ENCODE measurements at places on chromosomes 7 and 10.

DNA sequence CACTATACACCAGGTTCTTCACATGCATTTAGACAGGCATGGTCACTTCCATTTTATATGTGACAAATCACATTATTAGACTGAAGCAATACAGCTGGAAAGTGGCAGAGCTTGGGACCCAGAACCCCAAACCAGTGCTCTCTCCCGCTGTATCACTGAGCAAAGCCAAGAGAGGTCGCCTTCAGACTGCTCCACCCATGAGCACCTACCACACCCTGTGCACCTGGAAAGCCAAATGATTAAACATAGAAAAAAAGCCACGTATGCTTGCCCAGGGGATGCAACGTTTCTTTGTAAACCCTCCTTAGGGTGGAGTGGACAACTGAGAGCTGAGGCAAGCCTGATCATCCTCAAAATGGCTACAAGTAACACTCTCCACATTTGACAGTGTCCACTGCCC lies 72.5 kb downstream of the CCDC6 start:
- no peak for DNase-seq

DNA sequence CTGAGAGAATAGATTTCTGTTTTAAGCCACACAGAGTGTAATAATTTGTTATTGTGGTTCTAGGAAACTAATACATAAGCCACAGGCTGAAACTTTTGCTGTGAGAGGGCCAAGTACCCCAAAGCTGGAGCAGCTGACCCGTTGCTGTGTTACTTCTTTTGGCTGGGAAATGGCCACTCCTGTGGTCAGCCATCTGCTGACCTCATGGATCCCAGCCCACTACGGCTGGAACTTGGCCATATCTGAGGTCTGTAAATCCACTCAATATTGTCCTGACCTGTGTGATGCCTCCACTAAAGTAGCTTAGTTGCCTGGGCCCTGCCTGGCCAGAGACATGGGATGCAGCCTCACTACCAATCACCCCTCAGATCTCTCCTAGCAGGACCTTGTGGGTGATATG lies 17.4 kb upstream of the LOXL4 start:
- no peak for DNase-seq

- DNase-seq: no peak
Observed at GRCh38 chr10:118983263-118983662, 46.3 kb upstream of the NANOS1 start.

GRCh38 chr7:13920053-13920697 lies 69.3 kb downstream of the ETV1 start:
- DNase-seq: no peak

DNA sequence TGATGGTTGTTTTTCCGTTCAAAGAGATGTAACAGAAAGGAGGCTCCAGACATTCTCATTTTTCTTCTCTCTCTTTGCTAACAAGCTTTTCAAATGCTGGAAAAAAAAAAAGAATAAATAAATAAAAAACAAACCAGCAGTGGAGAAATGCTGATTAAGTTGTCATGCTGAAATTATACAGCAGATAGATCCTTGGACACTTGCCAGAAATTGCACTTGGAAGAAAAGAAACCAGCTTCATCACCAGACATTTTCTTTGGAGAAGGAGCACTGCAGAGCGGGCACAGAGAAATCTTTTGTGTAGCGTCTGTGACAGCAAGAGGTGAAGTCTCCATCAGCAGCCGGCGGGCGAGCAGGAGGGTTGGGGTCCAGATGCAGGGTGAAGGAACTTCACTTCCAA lies 55.8 kb downstream of the CLRN3 start:
- no peak for DNase-seq
